Activated CD8-positive, alpha-beta memory T cell treated with anti-CD3 and anti-CD28 coated beads for 36 hours (primary cell): ENCODE measurements at places on chromosomes 7 and 10. TPM values are rescaled to one million over a fixed set of nuclear protein-coding genes. Genes with fewer than 3 reads are reported as not detected.

The MASTL gene
- 26.2 TPM for total RNA-seq

The OIT3 gene
- not detected for total RNA-seq

The SLIT1 gene
- total RNA-seq: 0.17 TPM

The DENND2A gene
- total RNA-seq: not detected

The CYP2C18 gene
- total RNA-seq: not detected

The PRPS1L1 gene
- total RNA-seq: not detected

The ADIRF gene
- total RNA-seq: not detected

The A1CF gene
- not detected for total RNA-seq

The RET gene
- not detected for total RNA-seq

The TUBAL3 gene
- not detected for total RNA-seq

The DDC gene
- total RNA-seq: 0.72 TPM
